ENCODE measurements at places on chromosomes 16 and 17. TPM values are rescaled to one million over a fixed set of nuclear protein-coding genes. Genes with fewer than 3 reads are reported as not detected.
A peak's percentile ranks its signal among the peaks of the same experiment; 100 is the strongest.

DNAAF8 gene
- 0.33 TPM for total RNA-seq

KRTAP4-4 gene
- not detected for total RNA-seq

TRPV3 gene
- total RNA-seq = 1.2 TPM

NTN1 gene
- total RNA-seq = 1.3 TPM

RRAD gene
- 0.72 TPM for total RNA-seq

HCRT gene
- total RNA-seq = not detected

EZH1 gene
- 17.9 TPM for total RNA-seq

POLR2A gene
- 154 TPM for total RNA-seq

- H3K27me3 ChIP-seq = no peaks in the 10 kb centered on the region
- H3K4me1 ChIP-seq = no peaks in the 10 kb centered on the region
- H3K36me3 ChIP-seq = no peaks in the 10 kb centered on the region
- no peak for DNase-seq
- H3K4me3 ChIP-seq = no peak overlapping the region
Measured at GRCh38 chr17:65370669-65371131, 190.7 kb downstream of the AXIN2 start.

GRCh38 chr17:51155416-51155815 lies 2.1 kb downstream of the NME1 start:
- H3K4me3 ChIP-seq = no peak overlapping the region
- no peak for DNase-seq
- H3K27me3 ChIP-seq = no peaks in the 10 kb centered on the region
- no peak overlapping the region for H3K27ac ChIP-seq
- no peaks in the 10 kb centered on the region for H3K4me1 ChIP-seq
- peaks cover 18% of the 10 kb centered on the region for H3K36me3 ChIP-seq

DNA sequence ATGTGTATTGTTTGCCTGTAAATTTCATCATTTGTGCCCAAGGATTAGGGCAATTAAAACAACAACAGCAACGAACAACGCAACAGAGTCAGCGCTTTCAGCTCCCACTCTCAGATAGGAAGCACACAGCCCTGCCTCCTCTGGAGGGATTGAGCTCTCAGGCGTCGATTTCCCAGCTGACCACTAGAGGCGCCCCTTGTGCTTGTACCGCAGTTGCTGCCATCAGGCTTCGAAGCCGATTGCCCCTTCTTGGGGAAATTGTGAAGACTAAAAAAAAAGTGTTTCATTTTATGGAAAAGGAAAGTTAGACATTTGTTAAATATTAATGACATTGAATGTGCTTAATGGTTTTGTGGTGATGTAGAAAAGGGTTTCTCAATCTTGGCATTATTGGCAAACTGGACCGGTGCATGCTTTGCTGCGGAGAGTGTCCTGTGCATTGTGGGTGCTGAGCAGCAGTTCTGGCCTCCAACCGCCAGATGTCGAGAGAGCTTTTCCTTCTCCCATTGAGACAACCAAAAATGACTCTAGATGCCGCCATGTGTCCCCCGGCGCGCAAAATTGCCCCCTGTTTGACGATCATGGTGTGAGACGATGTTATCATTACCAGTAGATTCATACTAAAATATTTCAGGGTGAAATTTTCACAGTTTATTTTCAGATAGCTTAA lies 650.4 kb upstream of the RBFOX1 start:
- no peaks in the 10 kb centered on the region for H3K4me1 ChIP-seq
- H3K27me3 ChIP-seq = no peaks in the 10 kb centered on the region
- H3K36me3 ChIP-seq = no peaks in the 10 kb centered on the region
- H3K4me3 ChIP-seq = no peak overlapping the region

GRCh38 chr16:55436587-55436986 lies 42.4 kb upstream of the MMP2 start:
- H3K27me3 ChIP-seq = no peaks in the 10 kb centered on the region
- H3K36me3 ChIP-seq = no peaks in the 10 kb centered on the region
- no peaks in the 10 kb centered on the region for H3K4me1 ChIP-seq
- DNase-seq = no peak

DNA sequence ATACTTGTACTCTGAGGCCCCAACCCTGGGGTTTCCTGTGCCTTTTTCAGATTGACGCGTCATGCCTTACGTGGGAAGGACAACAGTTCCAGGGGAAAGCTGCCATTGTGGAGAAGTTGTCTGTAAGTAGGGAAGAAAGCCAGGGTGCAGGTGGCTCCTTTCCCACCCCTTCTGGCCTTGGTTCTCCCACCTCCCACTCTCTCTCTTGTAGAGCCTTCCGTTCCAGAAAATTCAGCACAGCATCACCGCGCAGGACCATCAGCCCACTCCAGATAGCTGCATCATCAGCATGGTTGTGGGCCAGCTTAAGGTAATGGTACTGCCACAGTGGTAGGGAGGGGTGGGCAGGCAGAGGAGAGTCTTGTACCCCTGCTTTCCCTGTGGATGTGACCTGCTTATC lies 4.6 kb upstream of the EDC4 start:
- H3K36me3 ChIP-seq = peaks cover 22% of the 10 kb centered on the region
- no peaks in the 10 kb centered on the region for H3K4me1 ChIP-seq
- H3K4me3 ChIP-seq = no peak overlapping the region
- no peak overlapping the region for H3K27ac ChIP-seq
- no peaks in the 10 kb centered on the region for H3K27me3 ChIP-seq

DNA sequence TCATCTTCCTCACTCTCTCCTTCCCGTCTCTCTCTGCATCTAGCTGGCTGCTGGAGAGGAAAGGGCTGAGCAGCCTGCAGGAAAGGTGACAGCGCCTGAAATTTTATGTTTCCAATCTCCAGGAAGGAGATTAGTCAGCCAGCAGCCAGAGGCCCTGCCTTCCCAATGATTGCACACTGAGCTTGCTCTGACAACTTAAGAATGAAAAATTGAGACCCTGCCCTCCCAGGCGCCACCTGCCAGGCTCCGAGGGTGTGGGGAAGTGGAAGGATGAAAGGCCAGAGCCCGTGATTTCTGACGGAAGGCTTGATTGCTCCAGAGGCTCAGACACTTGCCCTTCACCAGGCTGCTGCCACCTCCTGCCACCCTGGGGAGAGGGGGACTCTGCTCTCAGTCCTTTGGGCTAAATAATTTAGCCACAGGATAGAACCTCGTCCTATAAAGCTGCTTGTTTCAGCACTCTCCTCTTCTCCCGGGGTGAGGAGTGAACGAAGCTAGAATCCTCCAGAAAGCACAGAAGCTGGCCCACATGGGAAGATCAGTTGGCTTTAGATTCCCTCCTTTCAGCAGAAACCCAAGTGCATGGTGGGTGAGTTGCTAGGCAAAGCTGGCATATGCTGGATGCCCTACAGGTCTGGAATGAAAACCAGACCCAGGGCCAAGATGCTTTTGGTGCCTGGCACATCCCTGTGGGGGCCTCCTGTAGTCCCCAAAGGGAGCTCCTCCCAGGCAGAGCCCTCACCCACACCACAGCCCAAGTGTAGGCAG lies 33.5 kb downstream of the GRIN2C start:
- H3K27me3 ChIP-seq = no peaks in the 10 kb centered on the region
- H3K36me3 ChIP-seq = no peaks in the 10 kb centered on the region
- no peak for DNase-seq
- H3K4me3 ChIP-seq = no peak overlapping the region
- no peaks in the 10 kb centered on the region for H3K4me1 ChIP-seq

GRCh38 chr16:24635900-24636610 lies 93.4 kb upstream of the TNRC6A start:
- H3K27me3 ChIP-seq = no peaks in the 10 kb centered on the region
- no peak overlapping the region for H3K4me3 ChIP-seq
- H3K36me3 ChIP-seq = no peaks in the 10 kb centered on the region
- H3K27ac ChIP-seq = no peak overlapping the region

- H3K27me3 ChIP-seq = no peaks in the 10 kb centered on the region
- H3K4me1 ChIP-seq = 0 out of 2 replicates have a peak, but pooled peaks cover 3% of the 10 kb centered on the region
- no peaks in the 10 kb centered on the region for H3K36me3 ChIP-seq
- no peak overlapping the region for H3K27ac ChIP-seq
- H3K4me3 ChIP-seq = no peak overlapping the region
- DNase-seq = peak; percentile 44
Measured at GRCh38 chr17:27241346-27241946, 52.5 kb upstream of the WSB1 start.

- no peaks in the 10 kb centered on the region for H3K27me3 ChIP-seq
- no peaks in the 10 kb centered on the region for H3K36me3 ChIP-seq
- H3K4me3 ChIP-seq = no peak overlapping the region
- DNase-seq = no peak
- H3K27ac ChIP-seq = no peak overlapping the region
- H3K4me1 ChIP-seq = no peaks in the 10 kb centered on the region
Measured at GRCh38 chr17:47862621-47863440, 11.9 kb upstream of the SP6 start.

- DNase-seq = no peak
- no peak overlapping the region for H3K27ac ChIP-seq
- H3K4me3 ChIP-seq = 0 out of 2 replicates have a peak overlapping the region, but pooled peaks have one; percentile 24
- peaks cover 6% of the 10 kb centered on the region for H3K4me1 ChIP-seq
Measured at GRCh38 chr17:78717431-78717980, 64.6 kb downstream of the CYTH1 start.

GRCh38 chr16:80654094-80654862 lies 113.5 kb downstream of the DYNLRB2 start:
- no peak for DNase-seq
- no peak overlapping the region for H3K27ac ChIP-seq
- no peaks in the 10 kb centered on the region for H3K4me1 ChIP-seq
- no peak overlapping the region for H3K4me3 ChIP-seq
- no peaks in the 10 kb centered on the region for H3K36me3 ChIP-seq

DNA sequence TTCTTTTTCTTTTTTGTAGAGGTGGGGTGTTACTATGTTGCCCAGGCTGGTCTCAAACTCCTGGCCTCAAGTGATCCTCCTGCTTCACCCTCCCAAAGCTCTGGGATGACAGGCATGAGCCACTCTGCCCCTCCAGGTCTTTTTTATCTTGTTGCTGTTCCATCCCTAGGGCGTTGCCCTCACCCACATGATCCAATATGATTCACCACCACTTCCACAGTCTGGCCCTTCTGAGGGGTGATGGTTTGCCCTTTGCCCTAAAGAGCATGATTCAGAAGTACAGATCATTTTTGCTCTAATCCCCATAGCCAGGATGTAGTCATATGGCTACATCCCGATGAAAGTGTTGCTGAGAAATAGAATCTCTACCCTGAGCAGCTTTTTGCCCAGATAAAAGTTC lies 18.8 kb downstream of the STX4 start:
- H3K4me1 ChIP-seq = no peaks in the 10 kb centered on the region
- H3K27me3 ChIP-seq = no peaks in the 10 kb centered on the region
- no peaks in the 10 kb centered on the region for H3K36me3 ChIP-seq
- H3K27ac ChIP-seq = no peak overlapping the region
- H3K4me3 ChIP-seq = no peak overlapping the region

DNA sequence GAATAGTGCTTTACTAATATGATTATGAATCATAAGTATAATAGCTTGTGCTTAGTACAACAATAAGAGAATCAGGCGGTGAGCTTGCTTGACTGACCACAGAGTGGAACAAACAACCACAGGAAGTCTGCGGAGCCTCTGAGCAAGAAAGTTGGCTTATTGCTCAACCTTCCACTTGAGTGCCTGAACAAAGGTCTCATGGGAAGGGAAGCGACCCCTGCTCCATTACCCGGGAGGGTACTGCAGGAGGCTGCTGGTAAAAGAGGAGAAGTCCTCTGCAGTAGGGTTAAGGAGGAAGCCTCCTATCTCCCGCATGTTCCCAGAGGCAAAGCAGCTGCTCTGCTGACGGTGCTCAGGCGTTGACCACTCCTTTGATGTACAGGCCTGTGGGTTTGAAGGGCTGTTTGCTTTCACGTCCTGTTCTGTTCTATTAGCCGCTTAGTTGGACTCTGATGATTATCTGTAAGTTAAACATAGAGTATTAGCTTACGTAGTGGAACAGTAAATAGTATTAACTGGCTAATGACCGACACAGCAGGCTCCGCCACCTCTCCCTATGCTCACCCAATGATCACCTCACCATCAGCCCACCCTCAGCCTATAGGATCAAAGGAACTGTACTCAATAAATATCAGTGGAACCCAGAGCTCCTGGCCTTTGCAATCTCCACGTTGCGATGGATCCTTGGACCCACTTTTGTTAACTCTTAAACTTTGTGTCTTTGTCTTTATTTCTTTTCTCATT lies 17.5 kb downstream of the ALOX15B start:
- no peak overlapping the region for H3K27ac ChIP-seq
- no peak overlapping the region for H3K4me3 ChIP-seq
- no peaks in the 10 kb centered on the region for H3K27me3 ChIP-seq
- no peaks in the 10 kb centered on the region for H3K4me1 ChIP-seq
- DNase-seq = no peak

DNA sequence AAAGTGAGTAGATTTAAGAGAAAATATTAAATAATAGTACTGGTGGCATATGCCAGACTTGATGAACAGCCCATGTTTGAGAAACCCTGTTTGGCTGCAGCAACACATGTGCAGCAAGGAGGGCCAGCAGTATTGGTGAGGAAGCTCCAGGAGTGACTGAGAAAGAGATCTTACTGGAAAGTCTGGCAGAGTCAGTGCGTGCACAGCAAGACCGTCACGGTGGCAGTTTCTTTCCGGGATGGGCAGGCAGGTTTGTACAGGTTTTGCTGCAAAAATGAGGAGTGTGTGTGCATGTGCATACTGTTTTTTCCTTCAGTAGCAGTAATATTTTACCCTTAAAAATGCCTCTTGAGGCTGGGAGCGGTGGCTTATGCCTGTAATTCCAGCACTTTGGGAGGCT lies 41.4 kb downstream of the KSR1 start:
- no peak overlapping the region for H3K27ac ChIP-seq
- no peak overlapping the region for H3K4me3 ChIP-seq
- H3K27me3 ChIP-seq = no peaks in the 10 kb centered on the region
- DNase-seq = no peak

- H3K36me3 ChIP-seq = peaks cover 40% of the 10 kb centered on the region
- no peaks in the 10 kb centered on the region for H3K27me3 ChIP-seq
- no peak overlapping the region for H3K27ac ChIP-seq
Measured at GRCh38 chr16:50354629-50355456, 13.9 kb downstream of the BRD7 start.

GRCh38 chr16:12220766-12221165 lies 244.2 kb downstream of the SNX29 start:
- no peak overlapping the region for H3K4me3 ChIP-seq
- no peak overlapping the region for H3K27ac ChIP-seq
- H3K27me3 ChIP-seq = no peaks in the 10 kb centered on the region
- DNase-seq = no peak

DNA sequence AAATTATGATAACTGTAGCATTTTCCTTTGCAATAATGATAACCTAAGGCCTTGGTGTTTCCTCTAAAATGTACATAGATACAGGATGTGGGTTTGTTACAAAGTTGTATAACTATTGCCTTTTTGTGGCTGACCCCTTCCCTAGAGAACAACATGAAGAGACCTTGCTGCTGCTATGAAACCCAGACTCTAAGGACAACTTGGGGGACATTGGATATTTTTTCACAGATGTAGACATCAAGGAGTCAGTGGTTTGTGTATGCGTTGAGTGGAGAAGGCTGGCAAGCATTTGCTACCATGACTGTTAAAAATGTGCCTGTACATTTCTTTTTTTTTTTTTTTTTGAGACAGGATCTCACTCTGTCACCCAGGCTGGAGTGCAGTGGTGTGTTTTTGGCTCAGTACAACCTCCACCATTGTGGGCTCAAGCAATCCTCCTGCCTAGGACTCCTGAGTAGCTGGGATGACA lies 12.3 kb downstream of the HMOX2 start:
- no peaks in the 10 kb centered on the region for H3K36me3 ChIP-seq
- no peak overlapping the region for H3K27ac ChIP-seq
- H3K27me3 ChIP-seq = no peaks in the 10 kb centered on the region
- DNase-seq = no peak

Data from H9 (cell line).